Dorsolateral prefrontal cortex (tissue), 122 donors: ENCODE measurements at places on chromosomes 2 and 18. TPM values are rescaled to one million over a fixed set of nuclear protein-coding genes. Genes with fewer than 3 reads are reported as not detected.

GRCh38 chr2:71799013-71799575, 345.7 kb downstream of the DYSF start:
- DNase-seq = no peak

DNA sequence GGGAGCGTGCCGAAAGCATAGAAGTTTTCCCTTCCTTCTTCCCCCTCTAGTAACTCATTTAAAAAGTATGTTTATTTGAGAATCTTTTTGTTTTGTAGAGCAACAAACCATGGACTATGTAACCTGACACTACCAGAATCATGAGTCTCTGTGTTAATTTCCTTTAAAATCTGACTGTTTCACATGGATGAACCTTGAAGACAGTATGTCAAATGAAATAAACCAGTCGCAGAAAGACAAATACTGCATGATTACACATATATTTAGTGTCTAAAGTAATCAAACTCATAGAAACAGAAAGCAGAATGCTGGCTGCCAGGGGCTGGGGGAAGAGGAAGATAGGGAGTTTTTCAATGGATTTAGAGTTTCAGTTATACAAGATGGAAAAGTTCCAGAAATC, 32.3 kb downstream of the PTPN2 start:
- DNase-seq = no peak

GRCh38 chr2:68774569-68775271, 40.1 kb downstream of the ARHGAP25 start:
- peak; percentile 41 for DNase-seq

DNA sequence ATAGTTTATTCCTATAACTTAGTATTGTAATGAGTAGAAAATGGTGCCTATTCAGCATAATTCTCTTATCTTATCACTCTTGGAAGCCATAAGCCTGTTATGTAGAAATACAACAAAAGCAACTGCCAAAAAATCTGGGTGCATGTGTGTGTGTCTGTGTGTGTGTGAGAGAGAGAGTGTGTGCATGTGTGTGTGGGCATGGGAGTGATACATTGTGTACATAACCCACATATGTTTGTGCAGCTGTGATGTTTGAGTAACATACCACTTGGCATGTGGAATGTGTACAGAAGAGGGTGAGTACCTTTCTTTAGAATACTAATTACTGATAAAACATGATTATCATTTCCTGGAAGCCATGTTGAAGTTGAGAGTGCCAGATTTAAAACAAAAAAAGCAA, 642.3 kb upstream of the SYT4 start:
- DNase-seq = no peak

- no peak for DNase-seq
Observed at GRCh38 chr2:111057721-111058120, 63.0 kb upstream of the BCL2L11 start.

DNA sequence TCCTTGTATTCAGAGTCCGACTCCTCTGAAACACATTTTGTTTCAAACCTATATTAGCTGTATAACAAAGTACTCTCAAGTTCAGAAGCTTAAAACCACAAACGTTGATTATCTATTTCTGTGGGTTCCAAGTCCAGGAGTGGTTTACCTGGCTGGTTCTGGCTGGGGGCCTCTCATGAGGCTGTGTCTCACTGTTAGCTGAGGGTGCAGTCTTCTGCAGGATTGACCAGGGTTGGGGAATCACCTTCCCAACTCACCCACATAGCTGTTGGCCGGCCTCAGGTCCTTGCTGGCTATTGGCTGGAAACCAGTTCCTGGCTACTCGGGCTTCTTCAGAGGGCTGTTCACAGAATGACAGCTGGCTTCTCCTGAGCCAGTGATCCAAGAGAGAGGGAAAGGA, 18.0 kb upstream of the ATIC start:
- no peak for DNase-seq

DNA sequence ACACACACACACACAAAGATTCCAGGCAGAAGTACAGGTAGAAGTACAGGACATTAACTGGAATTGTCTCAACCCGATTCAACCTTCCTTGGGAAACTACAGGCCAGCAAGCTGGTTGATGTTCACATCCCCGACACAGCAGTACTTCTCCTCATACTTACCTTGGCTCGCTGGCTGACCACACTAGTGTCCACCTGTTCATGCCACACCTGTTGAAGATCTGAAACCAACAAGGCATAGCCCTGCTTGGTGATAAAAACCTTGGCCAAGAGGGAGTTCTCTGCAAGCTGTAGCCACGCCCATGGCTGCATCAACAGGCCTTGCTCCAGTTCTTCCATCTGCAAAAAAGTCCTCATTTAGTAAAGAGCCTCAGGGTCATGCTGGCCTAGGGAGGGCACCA, 2.6 kb downstream of the NHEJ1 start:
- DNase-seq = no peak

DNA sequence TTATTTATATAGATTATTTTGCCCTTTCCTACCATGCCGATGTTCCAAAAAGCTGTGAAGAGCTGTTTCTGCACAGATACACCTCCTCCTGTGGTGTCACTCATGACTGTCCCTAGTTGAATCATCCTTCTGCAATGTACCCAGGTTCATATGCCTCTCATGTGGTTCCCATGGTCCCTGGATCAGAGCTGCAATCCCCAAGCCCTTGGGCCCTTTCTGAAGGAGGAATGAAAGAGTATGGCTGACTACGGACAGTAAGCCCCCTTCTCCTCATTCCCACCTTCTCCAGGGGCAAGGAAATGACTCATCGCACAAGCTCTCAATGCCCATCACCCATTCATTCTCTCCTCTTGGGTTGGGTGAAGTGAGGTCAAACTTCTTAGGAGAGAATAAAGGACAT, 63.9 kb upstream of the ACVR1 start:
- no peak for DNase-seq

DNA sequence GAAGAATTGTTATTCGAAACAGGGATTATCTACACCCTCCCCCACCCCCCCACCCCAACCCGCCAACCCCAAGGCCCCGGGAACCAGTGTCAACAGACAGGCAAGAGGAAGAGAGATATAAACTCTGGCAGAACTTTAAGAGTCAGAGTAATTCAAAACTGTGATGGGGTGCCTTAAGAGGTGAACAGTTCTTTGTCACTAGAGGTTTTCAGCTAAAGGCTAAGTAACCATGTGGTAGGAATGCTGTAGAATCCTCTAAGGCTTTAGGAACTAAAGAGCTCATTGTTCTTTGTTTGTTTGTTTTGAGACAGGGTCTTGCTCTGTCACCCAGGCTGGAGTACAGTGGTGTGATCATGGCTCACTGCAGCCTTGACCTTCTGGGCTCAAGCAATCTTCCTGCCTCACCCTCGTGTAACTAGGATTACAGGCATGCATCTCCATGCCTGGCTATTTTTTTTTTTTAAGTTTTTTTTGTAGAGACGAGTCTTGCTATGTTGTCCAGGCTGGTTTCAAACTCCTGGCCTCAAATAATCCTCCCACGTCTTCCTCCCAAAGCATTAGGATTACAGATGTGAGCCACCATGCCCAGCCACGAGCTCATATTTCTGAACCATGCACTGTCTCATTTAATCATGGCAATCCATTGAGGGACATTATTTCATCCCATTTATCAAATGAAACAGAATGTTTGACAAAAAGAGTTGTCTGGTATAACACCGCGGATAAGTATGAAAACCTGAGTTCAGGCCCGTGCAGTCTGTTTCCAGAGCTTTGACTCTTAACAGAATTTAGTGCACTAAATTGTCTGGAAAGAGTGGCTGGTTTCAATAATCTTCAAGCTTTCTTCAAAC, 20.8 kb upstream of the TMEM17 start:
- DNase-seq = no peak

DNA sequence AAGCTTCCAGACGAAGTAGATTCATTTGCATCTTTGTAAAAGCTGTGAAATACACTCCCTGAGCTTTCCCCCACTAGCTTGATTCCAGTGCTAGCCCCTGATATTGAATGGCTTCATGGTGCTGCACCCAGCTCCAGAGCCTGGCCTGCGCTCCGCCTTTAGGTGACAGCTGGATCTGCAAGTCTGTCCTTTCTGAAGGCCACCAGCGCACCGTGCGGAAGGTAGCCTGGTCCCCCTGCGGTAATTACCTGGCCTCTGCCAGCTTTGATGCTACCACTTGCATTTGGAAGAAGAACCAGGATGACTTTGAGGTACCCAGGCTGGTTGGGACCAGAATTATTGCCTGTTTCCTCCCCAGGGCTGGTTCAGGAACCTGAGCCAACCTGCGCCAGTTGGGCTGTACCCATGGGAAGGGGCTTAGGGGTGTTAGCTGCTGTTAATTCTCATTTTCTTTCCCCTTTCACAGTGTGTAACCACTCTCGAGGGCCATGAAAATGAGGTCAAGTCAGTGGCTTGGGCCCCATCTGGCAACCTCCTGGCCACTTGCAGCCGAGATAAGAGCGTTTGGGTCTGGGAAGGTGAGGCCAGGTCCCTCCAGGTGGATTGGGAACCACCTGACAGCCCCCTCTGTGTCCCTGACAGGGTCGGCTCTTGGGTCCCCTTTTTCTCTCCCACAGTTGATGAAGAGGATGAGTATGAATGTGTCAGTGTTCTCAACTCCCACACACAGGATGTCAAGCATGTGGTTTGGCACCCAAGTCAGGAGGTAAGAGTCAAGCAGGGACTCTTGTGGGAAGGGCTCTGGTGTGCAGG, 1.3 kb downstream of the CIAO1 start:
- DNase-seq = no peak

- no peak for DNase-seq
Observed at GRCh38 chr2:27655155-27655951, 8.1 kb downstream of the SUPT7L start.

- DNase-seq = no peak
Observed at GRCh38 chr2:128833664-128834027, 515.0 kb upstream of the HS6ST1 start.

GRCh38 chr2:219155054-219155644, 5.5 kb downstream of the NHEJ1 start:
- no peak for DNase-seq

DNA sequence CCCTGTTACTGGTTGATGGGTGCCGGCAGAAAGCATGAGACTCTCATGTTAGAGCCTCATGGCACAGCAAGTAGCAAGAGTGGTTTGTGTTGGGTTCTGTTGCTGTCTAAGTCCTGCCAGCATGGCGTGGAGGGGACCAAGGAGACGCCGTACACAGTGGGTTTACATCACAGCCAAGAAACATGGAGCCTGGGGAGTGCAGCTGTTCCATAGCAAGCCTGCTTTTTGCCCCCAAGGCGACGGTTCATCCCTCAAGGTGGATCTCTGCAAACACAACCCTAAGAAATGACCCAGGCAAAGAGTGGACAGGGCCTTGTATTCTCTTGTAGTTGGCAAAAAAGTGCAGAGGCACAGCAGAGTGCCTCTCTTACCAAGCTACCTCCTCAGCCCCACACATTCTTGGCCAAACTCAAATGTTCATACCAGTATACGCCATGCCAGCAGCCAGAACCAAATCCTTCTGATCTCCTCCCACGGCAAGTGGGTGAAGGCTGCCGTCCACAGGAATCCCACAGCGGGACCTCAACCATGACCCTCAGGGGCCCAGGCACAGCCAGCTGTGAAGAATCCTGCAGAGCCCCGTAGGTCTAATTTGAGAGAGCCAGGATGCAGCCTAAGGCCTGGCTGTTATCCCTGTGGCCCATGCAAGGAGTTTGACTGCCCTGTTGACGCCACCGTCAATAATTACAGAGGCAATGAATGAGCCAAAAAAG, 19.0 kb downstream of the SNED1 start:
- no peak for DNase-seq

GRCh38 chr18:23238152-23238531, 102.9 kb downstream of the CABLES1 start:
- DNase-seq = no peak

GRCh38 chr2:2524348-2524941, 193.4 kb upstream of the MYT1L start:
- DNase-seq = no peak

- DNase-seq = peak; percentile 68
Observed at GRCh38 chr2:71000780-71001591, 6.3 kb upstream of the TEX261 start.

DNA sequence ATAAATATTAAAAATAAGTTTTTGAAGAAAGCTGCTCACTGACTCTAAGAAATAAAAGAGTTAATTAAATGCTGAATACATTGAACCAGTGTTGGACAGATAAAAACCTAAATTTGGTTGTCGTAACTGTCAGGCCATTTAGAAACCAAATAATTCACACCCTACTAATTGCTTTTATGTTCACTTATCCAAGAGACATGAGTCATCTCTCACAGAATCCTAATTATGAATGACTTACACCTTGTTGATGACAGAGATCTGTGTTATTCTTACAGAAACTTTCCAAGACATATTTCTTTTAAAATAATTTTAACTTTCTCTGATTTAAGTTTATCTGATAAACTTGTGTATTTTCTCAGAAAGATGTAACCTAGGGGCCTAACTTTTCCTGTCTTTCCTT, 250.7 kb downstream of the IKZF2 start:
- DNase-seq = no peak

DNA sequence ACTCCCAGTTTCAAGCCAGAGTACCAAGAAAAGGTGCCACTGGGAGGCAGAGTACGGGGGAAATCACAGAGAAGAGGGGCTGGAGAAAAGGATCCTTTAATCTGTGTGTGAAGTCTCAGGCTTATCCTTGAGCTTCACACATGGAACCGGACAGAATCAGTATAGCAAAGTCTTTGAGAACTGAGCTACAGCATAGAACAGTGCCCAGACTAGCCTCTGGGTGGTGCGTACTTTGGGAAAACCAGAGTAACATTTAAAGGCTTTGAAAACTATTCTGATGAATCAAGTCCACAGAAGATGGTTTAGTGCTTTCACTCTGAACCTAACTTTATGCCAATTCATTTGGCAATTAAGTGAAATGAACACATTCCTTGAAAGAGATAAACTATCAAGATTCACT, 83.1 kb downstream of the BABAM2 start:
- no peak for DNase-seq

DNA sequence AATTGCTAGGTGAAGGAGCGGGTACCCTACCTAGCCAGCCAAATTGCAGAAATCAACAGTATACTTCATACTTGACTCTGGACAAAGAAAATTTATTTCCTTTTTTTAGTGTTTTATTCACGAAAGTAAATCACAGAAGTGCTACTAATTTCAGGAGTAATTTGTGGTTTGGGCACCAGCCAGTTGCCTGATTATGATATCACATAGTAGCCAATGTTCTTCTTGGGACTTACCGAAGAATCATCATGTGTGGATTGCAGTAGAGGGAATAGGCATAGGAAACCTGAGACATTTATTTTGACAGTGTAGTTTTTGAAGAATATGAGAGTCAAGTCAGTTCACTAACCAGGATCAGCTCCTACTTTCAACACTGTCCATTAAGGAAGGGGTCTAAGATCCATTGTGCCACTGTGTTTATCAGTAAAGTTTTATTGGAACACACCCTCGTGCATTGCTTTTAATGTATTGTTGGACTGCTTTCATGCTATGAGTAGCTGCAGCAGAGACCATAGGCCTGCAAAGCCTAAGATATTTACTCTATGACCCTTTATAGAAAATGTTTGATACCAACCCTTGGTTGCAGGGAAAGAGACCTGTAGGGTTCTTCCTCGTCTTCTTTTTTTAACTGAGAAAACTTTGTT, 32.1 kb downstream of the TNFRSF11A start:
- no peak for DNase-seq

GRCh38 chr2:101440127-101440738, 34.7 kb downstream of the RFX8 start:
- no peak for DNase-seq

- DNase-seq = no peak
Observed at GRCh38 chr2:175836361-175836760, 165.7 kb downstream of the LNPK start.

GRCh38 chr2:209380293-209380692, 43.6 kb upstream of the MAP2 start:
- DNase-seq = no peak

GRCh38 chr2:229081411-229081810, 189.7 kb downstream of the PID1 start:
- no peak for DNase-seq

The PLA2R1 gene
- 4.5 TPM for total RNA-seq

The ALPG gene
- not detected for total RNA-seq

The MRPL30 gene
- total RNA-seq = 30.9 TPM

The CLEC4F gene
- 2.3 TPM for total RNA-seq

The CD207 gene
- total RNA-seq = not detected

The DOCK10 gene
- total RNA-seq = 80.6 TPM
